ENCODE measurements at places on chromosomes 5 and 9.

DNA sequence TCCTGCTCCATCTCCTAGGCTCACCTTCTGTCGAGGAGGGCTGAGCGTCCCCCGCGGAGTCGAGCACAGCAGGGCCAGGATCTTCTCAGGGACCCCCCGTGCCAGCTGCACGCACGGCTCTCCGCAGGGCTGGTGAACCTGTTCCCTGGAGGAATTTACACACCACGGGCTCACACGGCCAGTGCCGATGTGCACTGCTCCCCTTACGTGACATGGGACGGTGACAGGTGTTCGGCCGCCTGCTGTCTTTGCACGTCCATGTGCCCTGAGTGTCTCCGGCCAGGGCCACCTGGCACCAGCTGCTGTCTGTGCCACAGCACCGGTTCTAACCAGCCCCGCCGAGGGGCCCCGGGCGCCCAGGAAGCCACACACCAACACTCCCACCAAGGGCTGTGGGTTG lies 8.7 kb upstream of the AGPAT2 start:
- DNase-seq = no peak

DNA sequence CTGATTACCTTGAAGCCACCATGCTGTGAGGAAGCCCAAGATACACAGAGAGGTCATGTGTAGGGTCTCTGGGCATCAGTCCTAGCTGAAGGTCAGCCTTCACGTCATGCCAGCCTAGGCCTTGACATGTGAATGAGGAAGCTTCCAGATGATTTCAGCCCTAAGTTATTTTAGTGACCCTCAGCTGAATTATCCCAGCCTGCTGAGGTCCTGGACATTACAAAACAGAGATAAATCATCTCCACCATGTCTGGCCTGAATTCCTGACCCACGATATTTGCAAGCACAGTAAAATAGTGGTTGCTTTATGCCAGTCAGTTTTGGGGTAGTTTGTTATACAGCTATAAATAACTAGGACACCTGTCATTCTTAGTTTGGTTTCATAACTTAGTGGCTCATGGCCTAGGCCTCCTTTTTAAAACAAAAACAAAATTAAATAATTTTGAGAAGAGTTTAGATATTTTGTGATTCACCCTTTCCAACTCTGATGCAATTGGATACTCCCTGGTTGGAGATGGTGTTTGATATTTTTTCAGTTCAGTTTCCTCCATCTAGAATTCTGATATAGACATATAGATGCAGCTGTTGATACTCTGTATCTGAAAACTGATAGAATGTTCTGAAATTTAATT lies 571.3 kb upstream of the CLINT1 start:
- DNase-seq = no peak

GRCh38 chr9:75152416-75152815 lies 64.1 kb downstream of the OSTF1 start:
- peak; percentile 50 for DNase-seq

DNA sequence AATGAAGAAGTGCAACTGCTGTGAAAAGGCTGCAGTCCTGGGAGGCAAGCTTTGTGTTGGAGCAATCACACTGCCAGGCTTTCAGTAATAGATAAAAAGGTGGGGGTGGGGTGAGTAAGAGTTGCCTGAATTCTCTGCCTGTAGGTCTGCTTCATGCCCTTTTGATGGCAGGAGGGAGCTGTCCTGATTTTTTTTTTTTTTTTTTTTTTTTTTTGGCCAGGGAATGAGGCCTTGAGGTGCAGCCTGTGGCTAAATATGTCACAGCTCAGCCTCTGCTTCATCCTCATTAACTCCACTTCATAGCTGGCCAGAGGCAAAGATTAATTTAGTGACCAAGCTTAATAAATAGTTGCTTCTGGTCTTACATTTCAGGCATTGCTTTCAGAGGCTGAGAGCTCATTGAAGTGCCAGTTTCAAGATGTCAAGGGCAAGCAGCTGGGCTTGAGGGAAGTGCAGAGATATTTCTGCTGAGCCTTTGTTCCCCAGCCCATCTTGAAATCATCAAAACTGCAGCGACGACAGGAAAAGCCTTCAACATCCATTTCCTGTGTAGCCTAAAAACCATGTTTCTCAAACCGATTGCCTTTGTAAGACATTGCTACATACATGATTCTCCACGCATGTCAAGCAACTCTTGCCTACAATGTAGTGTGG lies 134.7 kb downstream of the MACIR start:
- no peak for DNase-seq

DNA sequence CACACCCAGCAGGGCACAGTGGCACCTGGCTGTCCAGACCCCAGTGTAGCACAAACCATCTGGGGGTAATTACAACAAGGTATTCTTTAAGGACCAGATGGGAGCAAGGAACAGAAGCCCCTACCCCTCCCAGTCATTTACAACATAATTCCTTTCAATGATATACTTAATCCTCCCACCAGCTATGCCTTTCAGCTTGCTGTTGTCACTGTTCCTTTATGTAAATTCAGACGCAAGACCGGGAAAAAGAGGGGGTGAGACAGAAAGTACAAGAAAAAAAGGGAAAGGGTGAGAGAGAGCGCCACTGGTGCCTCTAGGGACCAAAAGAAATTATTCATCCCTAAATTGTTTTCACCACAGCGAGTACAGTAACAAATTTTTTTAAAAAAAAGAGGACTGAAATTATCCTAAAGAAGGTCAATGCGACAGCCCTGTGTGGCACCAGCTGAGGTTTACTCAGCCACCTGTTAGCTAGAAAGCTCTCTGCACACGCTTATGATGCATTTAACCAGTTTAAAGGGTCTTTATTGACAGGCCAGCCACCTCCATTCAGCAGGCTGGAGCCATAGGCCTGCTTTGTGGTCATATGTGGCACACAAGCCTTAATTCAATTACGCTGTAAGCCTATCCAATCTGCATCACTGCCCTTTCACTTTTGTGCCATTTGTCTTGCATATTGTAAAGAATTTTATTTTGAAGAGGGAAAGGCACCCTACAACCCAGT lies 210.2 kb upstream of the ISL1 start:
- no peak for DNase-seq

DNA sequence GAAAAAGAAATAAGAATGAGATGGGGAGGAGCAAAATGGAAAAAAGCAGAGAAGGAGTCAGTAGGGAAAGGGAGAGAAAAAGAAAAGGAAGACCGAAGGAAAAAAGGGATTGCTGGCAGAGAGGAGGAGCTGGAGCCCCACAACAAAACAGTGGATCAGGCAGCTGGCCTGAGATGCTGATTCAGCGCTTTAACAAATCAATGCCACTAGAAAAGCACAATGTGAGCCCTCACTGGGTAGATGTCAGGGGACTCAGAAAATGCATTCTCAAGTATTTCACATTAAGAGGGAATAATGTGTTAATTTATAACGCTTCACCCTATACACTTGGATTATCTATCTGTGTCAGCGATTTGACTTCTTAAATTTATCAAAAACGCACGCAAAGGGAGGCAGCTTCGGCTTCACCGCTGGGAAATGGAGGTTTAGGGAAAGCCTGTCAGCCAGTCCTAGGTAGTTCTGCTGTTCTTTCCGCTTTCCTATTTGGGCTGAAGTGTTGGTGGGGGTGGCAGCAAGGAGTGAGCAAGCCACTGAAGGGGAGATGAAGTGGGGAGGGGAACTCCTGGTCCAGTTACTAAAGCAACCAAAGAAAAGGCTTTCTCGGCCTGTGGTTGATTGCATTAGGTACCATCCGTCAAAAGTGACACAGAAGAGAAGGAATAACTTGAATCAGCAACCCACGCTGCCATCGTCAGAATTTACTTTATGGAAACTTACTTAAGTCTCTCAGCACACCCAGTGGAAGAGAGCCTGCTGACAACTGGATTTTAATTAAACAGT lies 161.6 kb downstream of the BNC2 start:
- no peak for DNase-seq

DNA sequence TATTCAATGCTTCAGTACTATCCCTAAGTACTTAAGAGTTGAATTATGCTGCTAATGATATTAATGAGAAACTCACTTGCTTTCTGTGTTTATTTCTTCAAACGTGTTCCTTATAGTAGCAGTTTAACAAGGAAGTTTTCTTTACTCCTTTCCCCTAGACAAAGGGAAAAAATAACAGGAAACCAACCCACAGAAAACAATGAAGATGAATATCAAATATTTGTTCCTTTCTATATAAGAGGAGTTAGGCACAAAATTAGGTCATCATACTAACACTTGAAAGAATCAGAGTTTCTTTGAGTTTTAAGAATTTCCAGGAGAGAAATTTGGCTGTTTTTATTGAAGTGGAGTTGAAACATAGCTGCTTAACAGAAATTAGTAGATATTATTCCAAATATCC lies 15.4 kb upstream of the OCLN start:
- DNase-seq = no peak

DNA sequence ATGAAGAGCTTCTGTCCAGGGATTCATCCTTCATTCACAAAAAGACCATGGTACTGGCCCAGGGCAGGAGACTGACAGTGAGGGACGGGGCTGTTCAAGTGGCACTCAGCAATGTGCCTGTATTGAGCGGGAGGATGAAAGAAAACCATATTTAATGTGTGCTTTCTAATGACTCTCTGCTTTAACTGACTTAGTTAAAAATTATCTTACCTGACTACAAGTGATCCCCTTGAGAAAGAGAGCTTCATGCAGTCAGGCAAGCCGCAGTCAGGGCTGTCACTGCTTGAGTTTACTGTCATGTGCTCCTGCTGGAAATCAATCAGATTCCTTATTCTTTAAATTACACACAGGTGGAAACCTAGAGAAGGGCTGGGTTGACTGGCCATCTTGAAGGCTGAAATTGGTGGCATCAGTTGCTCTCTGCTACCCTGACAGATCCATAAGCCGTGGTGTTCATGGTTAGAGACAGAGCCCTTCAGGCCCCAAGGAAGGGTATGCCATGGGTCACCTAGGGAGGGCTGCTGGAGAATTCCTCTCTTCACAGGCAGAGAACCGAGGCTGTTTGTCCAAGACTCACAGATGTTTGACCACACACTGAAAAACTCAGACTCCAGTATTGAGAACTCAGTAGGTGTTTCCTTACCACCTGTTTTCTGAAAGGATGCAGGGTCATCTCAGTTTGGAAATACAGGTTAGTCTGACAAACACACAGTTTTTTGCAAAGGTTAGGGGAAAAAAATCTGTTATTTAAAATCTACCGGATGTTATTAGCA lies 70.9 kb downstream of the TRIO start:
- no peak for DNase-seq

DNA sequence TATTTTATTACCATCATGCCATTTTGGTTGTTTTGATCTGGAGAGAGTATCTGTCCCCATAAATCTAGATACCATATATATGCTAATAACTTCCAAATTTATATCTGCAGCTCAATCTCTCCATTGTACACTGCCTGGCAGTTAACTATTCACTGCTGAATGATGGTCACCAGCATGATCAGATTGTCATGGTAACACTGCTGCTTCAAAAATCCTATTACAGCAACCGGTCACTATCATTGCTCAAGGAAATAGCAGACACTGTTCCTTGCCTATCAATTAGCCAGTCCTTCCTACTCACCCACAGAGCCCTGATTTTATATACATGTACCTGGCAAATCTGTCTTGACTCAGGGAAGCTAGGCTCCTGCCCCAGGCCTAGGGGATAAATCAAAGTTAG lies 11.5 kb downstream of the REEP5 start:
- DNase-seq = no peak

DNA sequence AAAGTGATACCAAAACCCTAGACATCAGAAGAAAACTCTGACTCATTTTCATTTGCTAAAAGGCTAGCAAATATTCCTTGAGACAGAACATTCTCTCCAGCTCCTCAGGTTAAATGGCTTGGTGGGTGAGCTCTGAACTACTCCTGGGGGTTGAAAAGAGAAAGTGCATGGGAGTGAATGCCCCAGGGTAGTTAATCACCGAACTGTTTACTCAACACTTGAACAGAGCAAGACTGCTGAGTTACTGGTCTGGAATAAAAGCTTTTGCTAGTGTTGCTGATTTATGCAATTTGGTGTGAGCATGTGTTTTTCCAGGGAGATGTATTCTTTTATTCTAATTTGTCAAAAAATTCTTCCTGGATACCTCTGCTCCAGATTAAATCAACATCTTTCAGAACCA lies 88.3 kb upstream of the PRDM9 start:
- DNase-seq = no peak

DNA sequence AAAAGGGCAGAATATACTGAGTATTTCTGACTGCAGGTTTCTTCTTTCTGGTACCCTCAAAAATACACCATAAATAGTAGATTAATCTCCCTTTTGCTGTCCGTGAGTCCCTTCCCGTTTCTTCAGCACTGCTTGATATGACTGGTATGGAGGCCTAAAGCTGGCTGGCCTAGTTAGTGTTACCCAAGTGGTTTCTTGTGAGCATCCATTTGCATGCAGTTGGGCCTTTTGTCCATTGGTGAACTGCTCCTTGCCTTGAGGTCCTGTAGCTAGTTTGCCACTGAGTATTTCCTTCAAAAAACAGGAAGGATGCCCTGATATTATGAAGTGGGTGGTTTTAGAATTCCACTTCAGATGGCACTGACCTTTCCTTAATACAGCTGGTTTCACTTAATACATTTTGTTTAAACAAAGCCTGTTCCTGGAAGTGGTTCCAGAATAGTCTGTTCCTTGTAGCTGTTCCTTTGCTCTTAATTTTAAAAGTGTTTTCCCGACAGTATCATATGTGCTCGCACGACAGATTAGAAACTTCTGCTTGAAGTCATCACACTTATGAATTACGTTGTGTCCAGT lies 40.0 kb upstream of the ABL1 start:
- no peak for DNase-seq

DNA sequence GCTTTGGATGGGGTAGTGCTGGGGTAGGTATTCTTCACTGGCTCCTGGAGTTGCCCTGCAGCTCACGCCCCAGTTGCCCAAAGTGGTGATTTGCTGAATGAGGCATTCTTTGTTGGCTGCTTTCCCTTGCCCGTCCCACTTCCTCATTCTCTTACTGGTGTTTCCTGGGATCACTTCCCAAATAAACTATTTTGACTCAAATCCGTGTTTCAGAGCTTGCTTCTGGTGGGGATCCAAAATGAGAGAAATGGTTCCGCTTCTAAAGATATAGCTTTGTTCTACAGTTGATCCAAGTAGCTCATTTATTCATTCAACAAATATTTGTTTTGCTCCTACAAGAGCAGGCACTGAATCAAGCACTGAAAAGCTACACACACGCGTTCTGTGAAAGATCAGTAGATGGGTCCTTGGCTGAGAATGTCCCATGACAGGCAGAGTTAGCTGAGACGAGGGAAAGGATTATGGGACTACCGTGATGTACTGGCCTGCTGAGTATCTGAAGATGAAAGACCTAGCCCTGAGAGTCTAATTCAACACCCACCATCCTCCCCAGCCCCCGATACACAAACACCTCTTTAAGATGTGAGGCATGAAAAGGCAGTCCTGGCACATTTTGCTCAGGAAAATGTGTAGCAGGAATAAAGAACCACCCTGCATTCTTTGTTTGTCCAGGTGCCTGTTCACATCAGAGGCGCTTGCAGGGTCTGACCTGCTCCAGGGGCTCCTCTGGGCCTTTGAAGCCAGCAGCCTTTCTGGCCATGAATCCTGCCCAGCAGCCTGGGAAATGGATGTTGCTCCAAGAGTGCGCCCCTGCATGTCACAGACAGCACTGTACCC lies 143.1 kb upstream of the RANBP3L start:
- no peak for DNase-seq

DNA sequence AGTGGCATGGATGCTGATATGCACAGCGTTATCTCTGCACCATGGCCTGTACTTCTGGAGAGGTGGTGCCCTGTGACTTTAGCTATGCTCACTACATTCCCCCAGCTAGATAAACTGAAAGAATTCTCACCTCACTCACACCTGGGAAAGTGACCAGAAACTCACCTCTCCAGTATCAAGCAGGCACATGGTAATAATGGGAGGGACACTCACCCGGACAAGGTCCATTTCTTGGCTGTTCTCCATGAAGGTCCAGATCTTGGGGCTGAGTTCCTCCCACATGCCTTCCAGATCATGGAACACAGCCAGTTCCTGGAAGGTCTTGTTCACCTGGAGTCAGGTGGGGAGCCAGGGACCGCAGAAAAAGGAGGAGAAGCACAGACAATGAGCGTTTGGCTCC lies 72.8 kb downstream of the NIPSNAP3B start:
- no peak for DNase-seq

Measured in activated CD4-positive, alpha-beta T cell treated with anti-CD3 and anti-CD28 coated beads, Interleukin-2, amount 50 U/mL, for 1 hour (primary cell).